RCC 7860 (cell line): ENCODE measurements at places on chromosomes 4 and X.

- DNase-seq, result no peak
Measured at GRCh38 chr4:138899999-138900398, 115.6 kb upstream of the NOCT start.

DNA sequence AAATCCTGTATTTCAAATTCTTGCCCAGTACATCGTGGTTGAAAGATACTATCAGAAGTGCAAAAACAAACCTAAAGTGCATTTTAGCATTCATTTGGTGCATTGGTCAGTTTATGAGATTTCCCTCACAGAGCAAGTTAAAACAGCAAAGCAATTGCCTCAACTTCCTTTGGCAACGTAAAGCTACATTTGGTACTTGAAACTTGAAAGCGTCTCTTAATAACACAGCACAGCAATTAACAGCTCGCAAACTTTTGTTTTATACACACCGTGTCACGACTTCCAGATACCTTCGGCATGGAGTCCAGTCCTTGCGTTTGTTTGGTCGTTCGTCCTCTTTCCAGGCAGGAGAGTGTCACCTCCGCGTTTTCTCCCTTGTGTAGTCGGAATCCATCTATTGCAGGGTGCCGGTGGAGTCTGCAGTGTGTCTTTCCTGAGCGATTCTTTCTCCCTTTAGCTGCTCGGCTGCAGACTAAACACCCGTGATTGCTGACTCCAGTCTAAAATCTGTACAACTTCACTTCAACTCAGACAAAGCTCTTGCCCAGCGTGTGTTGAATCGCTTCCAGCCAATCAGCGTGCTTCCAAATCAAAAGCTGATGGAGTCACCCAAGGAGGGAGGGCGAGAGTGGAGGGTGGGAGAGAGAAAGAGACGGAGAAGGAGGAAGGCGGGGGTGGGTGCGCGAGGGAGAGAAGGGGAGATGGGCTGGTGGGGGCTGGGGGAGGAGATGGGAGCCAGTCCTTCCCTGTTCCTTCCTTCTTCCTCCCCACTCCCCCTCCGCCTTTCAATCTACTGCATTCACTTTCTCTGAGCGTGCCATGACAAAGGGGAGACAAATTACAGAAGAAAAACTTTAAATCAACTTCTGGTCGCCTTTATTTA is at the start of gene PCDH18:
PCDH18 (minus strand) TSS at position 509 of the 883 bp plus-strand sequence; CDS start at position 103, 406 bp downstream.
- DNase-seq, result no peak

GRCh38 chrX:137194164-137194563 is 160.4 kb upstream of the GPR101 start:
- DNase-seq, result no peak

DNA sequence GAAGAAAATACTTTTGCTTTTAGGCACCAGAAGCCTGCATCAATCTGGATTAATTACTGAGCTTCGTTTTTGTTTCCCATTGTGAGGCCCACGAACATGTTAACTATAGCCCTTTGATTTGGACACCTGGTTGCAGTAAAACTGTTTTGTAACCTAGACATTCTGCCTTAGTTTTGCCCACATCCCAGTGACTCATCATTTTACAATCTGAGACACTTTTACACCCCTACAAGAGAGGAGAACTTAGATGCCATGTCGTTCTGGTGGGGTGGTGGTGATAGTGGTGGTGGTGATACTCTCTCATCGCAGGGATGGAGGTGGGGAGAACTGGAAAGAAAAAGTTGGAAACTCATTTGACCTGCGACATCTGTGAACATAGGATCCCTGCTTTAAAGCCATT is 1257.2 kb downstream of the ADGRL3 start:
- DNase-seq, result peak; percentile 18

GRCh38 chr4:160399826-160400225 is 1296.9 kb downstream of the RAPGEF2 start:
- no peak for DNase-seq

DNA sequence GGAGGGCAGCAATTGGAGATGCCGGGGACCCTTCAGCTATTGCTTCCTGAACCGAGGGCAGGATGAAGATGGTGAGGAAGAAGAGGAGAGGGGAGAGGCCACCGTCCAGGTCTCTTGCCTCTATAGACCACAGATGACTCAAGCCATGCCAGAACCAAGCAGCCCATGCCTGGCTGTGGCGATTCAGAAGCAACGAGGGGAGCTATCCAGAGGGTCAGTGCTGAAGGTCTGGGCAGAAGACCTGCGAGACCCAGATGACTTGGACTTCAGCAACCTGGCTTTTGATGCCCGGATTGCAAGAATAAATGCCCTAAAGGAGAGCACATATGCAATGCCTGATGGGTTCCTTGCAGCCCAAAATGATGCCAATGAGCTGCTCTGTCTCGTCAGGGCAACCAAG is 70.2 kb upstream of the PRPS2 start:
- no peak for DNase-seq

DNA sequence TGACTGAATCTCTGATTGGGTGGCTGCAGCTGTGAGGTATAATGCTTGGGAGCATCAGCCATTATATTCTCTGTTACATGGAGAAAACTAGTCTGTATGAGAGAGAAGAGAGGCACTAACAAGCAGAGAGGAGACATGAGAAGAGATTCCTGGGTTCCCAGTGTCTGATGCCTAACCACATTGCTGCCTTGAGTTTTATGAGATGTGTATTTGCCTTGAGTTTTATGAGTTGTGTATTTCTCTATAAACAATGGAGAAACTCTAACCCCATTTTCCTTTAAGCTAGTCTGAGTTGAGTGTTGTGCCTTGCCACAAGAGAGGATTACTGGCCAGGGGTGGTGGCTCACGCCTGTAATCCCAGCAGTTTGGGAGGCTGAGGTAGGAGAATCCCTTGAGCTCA is 208.1 kb downstream of the BCOR start:
- no peak for DNase-seq

- no peak for DNase-seq
Measured at GRCh38 chrX:124325732-124326131, 6.7 kb upstream of the TEX13D start.

GRCh38 chrX:53256446-53257041 is 24.8 kb downstream of the IQSEC2 start:
- no peak for DNase-seq

DNA sequence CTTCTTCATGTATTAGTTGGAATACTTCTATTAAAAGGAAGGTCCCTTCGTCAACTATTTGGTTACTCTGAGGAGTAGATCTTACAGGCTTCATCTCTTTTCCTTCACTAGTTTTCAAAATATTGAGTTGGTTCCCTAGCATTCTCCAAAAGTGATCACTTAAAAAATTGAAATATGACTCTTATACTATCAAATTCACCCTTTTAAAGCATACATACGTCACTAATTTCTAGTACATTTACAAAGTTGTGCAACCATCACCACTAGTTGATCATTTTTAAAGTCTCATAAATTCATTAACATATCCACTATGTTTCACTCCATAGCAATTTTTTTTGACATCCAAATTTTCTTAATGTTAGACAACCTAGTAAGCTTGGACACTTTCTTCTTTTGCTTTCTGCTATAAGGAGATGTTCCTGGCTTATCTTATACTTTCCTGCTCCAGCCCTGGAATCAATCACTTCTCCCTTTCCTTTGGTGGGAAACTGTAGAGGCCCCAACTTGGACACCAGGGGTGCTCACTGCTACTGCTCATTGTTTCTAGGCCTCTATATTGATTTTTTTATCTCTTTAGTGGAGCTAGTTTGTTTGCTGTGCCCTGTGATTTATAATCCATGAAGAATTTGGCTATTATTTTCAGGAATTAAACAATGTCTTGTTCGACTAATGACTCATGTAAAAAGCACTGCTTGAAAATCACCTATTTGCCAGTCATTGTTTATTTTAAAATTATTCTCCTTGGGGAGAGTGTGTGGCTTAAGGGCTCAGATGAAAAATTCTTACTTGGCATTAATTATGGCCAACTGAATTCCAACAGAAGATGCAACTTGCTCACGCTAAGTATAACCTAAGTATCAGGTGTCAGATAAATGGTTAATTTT is 4.0 kb upstream of the ZFX start:
- DNase-seq, result peak; percentile 10

DNA sequence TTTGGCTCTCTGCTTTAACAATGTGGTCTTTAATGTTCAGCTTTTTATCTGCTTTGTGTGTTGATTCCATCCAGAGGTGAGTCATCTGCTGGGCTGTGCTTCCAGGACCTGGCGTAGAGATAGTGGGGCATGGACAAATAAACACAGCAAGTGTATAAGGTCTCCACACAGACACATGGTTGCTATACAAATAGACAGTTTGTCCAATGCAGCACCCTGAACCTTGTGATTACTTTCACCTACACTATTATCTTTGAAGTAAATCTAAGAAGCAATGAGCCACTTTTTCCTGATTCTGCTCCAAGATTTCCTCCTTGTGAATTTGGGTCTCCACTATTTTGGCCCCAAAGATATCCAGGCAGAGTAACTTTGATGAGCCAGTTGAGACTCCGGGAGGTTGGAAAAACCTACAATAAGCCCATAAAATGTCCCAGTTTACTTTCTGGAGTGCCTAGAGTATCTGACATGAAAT is 12.1 kb downstream of the PPARGC1A start:
- DNase-seq, result peak; percentile 51

GRCh38 chr4:128751354-128751753 is 58.1 kb upstream of the JADE1 start:
- DNase-seq, result no peak

- no peak for DNase-seq
Measured at GRCh38 chr4:104217526-104217925, 277.2 kb downstream of the CXXC4 start.

DNA sequence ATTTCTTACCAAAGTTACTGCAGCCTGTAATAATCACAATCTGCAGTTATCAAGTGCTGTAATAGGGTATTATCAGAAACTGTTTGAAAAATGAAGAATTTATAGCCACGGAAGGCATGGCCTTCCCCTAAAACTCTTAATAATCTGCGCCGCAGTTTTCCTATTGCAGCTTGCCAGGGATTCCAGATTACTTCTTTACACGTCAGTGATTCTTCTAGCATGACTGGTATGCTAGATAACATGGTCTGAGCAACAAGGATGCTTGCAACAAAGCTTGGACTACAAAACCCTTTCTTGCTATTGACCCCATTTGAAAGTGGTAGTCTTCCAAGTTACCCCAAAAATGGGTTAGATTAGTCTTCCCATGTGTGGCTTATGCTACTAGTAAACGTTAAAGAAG is 47.2 kb upstream of the GK2 start:
- no peak for DNase-seq

- peak; percentile 60 for DNase-seq
Measured at GRCh38 chr4:181548873-181549575, 694.2 kb upstream of the TENM3 start.

DNA sequence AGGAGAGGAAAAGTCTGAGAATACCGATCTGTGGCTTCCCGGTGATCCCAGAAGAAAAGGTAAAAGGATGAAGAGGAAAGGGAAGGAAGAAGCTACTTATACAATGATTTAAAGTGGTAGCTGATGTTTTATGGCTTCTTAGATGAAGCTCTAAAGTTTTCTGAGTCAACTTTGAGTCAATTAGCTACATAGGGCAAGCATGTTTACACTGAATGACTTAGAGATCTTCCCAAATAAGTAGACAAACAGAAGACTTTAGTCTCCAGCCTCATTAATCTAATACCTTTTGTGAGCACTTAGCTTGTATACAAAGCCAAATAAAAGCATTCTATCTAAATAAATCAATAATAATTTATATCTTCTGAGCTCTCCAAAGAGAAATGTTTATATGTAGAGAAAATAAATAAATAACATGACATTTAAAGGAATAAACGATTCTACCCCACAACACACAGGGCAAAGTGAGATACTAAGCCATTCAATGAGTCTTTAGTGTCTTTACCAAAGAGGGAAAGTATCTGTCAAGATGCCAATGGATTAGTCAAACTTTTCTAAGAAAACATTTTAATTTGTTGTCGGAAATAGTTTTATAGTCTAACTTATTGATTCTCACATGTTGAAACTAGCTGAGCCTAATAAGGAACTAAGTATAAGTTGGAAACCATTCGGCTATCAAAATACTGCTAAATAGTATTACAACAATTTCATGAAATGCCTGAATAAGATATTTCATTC is 46.0 kb upstream of the TMEM184C start:
- DNase-seq, result no peak

DNA sequence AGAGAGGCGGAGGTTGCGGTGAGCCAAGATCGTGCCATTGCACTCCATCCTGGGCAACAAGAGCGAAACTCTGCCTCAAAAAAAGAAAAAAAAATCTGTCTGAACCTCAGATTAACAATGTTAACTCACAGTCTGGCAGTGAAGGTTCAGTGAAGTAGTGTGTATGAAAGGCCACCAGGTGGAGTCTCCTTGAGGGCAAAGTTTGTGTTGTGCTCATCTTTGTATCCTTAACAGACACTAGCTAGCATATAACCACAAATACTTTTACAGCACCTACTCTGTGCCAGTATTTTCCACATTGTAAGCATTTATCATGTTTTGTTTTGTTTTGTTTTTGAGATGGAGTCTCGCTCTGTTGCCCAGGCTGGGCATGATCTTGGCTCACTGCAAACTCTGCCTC is 46.0 kb upstream of the MGST2 start:
- no peak for DNase-seq

- no peak for DNase-seq
Measured at GRCh38 chr4:106493086-106493485, 124.5 kb upstream of the GIMD1 start.

DNA sequence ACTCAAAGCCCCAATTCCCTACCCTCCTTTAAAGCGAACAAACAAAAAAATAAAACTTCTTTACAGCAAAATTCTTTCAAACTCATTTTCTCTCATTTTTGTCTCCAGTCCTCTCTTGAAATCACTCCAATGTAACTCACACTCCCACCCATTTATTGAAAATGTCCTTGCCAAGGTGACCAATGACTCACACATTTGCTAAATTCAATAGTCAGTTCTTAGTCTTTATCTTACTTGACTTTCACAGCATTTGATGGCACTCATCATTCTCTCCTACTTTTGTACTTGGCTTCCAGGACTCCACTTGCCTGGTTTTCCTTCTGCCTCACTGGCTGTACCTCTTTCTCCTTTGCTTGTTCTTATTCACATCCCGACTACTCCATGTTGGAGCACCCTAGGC is 19.9 kb downstream of the CC2D2A start:
- DNase-seq, result no peak

GRCh38 chr4:185700630-185701029 is 111.4 kb downstream of the SORBS2 start:
- DNase-seq, result no peak

GRCh38 chr4:87633243-87633642 is 16.8 kb upstream of the DMP1 start:
- DNase-seq, result no peak

DNA sequence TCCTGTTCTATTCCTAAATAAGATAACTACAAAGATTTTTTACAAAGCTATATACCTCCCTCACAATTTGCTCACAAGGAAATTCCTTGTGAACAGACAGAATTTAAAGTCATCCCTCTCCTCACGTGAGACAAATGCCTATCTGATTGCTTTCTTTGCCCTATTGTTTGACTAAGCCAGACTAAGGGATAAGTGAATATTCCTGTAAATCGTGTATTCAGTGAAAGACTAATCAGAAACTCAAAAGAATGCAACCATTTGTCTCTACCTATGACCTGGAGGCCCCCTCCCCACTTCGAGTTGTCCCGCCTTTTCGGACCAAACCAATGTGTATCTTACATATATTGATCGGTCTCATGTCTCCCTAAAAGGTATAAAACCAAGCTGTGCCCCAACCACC is 15.3 kb upstream of the ZBTB33 start:
- DNase-seq, result no peak

GRCh38 chr4:161816958-161817357 is 346.8 kb downstream of the FSTL5 start:
- no peak for DNase-seq

GRCh38 chrX:112818114-112819007 is 22.3 kb downstream of the AMOT start:
- DNase-seq, result no peak

- DNase-seq, result no peak
Measured at GRCh38 chr4:19256823-19257222, 994.9 kb upstream of the SLIT2 start.
